ENCODE measurements at places on chromosomes 13 and 19.

GRCh38 chr13:110062777-110063442, 244.0 kb downstream of the COL4A1 start:
- DNase-seq = no peak

DNA sequence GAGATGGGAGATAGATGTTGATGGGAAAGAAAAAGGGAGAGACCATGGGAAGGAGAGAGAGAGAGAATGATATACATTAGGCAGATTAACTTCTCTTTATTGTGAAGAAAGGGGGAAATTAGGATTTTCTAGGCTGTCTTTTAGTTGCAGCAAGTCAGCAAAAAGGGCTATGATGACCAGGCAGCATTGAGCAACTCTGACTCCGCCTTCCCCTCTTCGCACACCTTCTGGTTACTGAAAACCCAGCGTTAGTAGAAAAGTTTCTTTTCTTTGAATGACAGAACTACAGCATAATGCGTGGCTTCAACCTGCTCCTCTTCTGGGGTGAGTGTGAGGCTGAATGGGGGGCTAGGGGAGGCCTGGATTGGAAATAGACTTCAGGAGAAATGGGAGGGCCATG, at the start of gene ADGRE1:
TSS of gene ADGRE1 (plus strand) at position 264 of the 400 bp plus-strand sequence. CDS start at position 294, 30 bp downstream.
- no peak for DNase-seq

DNA sequence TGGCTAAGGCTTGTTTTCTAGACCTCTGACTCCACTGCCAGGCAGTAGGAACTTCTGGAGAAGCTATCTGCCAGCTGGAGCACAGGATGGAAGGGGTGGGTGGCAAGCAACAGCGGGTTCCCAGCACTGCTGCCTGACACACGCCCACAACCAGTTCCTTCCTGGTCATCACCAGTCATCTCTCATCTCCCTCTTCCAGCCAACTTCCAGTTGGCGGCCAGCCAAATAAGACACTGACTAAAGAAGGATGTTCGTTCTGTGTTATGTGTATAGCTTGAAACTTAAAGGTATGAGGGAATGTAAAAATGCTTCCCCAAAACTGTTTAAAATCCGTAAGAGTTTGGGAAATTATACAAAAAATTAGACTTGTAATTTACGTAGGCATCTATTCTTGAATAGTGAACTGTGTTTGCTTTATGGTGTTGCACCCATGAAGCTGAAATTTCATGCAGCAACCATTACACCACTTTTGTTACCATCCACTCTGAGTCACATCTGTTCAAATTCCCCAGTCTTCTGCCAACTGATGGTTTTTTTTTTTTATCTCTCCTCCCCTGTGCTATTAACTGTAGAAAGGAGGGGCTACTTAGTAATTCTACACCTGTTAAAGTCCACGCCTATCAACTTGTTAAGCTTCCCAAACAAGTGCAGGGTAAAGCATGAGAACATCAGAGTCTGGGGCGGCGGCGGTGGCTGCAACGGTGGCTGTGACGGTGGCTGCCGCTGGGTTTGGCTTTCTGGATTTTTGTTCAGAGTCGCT, 86.2 kb upstream of the FRY start:
- no peak for DNase-seq

GRCh38 chr13:28056970-28057712, 43.2 kb downstream of the FLT3 start:
- DNase-seq = no peak

DNA sequence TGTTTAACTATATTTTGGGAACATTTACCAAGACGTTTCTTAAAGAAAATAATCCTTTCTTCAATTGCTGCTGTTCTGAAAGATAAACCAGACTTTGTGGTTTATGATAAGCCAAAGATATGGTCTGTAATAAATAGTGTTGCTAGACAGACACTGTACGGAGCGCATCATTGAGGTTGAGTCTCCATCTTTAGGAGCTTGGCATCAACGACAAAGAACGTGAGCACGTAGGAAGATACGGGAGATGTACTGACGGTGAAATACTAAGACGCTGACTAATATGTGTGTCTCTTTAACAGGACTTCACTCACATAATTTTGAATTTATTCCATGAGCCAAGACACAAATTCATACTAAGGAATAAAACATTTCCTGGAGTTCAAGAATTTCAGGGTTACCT, 16.2 kb downstream of the TEX29 start:
- DNase-seq = no peak

- DNase-seq = no peak
These were observed 1988.1 kb upstream of the PCDH20 start for GRCh38 chr13:63403733-63404132.

DNA sequence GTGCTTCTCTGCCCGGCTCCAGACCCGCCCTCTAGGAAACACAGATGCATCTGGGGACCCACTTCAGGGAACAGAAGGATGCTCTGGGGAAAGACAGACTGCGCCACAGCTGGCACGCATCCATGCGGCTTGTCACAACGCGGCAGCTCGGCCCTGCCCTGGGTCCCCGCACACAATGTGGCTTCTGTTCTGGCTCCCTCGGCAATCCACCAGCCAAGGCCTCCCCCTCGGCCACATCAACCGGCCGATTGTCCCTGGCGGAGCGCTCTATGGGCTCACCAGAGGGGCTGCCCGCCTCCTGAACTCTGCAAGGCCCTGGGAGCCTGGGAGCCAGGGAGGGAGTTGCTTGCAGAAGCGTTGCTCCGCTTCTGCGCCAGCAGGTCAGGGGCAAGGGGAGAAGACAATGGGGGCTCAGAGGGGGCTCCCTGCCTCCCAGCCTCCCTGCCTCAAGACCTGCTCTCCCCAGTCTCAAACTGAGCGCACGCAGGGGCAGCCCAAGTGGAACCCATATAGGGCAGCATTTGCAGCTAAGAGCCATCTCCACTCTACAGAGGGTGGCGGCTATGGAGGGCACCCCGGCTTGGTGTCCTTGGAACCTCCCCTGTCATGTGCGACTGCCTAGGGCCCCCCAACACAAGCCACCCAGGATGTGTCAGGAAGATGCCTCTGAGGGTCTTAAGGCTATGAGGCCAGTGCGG, 37.9 kb downstream of the MLLT1 start:
- no peak for DNase-seq

DNA sequence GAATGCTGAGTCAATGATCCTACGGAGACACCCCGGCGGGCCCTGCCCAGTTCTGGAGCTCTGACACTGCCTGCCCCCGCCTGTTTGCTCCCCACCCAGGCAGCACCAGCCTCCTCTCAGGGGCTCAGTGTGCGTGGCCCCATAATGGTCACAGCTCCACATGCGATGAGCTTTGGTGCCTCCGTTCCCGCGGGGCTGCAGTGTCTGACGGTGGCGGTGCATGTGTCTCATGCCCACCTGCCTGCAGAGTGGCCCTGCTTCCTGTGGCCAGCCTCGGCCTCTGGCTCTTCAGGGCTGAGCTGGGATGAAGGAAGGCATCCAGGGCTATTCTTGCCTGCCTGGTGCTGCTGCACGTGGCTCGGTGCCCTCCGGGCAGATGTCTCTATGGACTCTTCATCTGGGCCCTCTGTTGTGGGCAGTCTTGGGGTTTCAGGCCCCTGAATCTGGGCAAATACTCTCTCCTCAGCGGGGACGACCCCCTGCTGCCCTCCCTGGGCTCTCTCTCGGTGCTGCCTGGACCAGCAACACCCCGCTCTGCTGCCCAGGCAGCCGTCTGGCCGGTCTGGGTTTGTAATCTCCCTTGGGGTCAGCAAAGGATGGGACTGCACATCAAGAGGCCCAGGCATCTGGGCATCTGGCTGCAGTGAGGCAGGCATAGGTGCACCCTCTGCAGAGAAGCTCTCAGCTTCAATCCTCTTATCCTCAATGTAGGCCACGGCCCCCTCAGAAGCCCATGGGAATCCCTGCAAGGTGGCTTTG, 19.3 kb upstream of the TMEM255B start:
- no peak for DNase-seq

- DNase-seq = no peak
These were observed 185.9 kb downstream of the ZNF536 start for GRCh38 chr19:30557927-30558557.

GRCh38 chr19:32164384-32164992, 180.9 kb upstream of the ZNF507 start:
- DNase-seq = no peak

GRCh38 chr19:30214651-30215051, 157.5 kb upstream of the ZNF536 start:
- no peak for DNase-seq

GRCh38 chr13:64684685-64685431, 2545.3 kb downstream of the PCDH9 start:
- DNase-seq = no peak

DNA sequence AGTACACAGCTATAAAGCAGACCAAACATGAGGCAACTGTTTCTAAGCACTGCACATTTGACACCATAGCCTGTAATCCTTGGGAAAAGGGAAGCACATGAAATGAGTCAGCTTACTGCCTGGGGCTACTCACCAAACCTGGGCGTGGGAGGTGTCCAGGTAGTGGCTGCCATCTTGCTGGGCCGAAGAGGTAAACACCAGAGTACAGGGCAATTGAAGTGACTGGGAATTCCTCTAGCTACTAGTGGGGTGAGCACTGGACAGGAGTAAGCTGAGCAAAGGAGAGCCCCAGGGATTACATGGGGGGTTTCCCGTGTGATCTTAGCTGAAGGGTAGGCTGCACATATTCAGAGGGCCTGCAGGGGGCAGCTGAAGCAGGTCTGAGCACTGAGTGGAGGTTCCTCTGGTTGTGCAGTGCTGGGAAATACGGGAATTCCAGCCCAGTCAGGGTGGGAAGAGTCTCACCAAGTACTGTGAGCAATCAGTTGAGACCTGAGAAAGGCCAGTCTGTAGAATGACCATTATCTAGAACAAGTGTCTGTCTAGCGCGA, 140.5 kb downstream of the SLC7A1 start:
- no peak for DNase-seq

GRCh38 chr13:44273991-44274770, 99.4 kb upstream of the SERP2 start:
- DNase-seq = no peak

DNA sequence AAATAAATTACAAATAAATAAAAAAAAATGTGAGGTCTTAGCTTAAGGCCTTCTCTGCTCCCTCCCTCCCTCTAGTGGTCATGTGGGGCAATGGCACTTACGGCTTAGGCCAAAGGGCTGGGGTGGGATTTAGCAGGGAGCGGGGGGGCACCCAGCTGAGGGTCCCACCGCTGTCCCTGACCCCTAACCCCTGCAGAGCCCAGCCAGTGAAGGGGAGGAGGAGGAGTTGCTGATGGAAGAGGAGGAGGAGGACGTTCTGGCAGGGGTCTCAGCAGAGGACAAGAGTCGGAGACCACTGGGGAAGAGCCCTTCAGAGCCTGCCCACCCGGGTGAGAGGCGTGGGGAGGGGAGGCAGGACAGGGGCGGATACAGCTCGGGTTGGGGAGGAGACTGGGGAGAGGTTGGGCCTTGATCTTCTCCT, 9.3 kb downstream of the MPND start:
- DNase-seq = no peak

DNA sequence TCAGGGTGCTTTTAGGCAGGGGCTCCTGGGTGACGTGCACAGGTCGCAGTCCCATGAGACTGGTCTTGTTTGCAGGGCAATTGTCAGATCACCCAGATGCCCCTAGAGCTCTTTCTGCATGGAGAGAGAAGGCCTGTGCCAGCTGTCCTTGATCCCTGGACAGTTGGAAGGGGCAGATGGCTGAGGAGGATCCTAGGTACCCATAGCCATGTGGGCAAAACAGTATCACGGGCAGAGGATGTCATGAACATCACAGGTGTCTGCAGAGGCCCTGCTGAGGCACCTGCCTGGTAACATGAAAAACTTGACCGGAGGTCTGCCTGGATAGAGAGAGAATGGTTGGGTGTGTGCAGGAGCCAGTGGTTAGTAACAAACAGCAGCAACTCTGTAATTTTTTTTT, 99.3 kb downstream of the ZNF536 start:
- DNase-seq = no peak

DNA sequence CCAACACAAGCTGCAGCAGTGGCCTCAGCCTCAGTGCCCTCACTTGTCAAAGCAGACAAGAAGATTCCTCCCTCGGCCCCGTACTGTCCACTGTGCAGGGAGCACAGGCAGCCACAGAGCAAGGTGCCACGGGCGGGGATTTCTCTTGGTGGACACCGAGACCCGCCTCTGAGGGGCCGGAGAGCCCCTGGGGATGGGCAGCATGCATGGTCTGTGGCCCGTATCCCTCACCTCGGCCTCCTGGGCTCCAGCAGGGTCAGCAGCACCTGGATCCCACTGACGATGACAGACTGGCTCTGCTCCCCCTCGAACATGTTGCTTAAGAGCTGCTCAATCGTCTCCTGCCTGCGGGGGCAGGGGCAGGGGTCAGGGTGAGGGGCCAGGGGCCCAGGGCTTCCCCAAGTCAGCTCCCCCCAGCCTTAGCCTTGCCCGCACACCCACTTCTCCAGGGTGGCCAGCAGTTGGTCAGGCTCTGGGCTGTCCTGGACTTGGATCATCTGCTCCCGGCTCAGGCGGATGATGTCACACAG, 13.4 kb upstream of the TMEM86B start:
- DNase-seq = no peak

All from cerebellar nuclear complex (tissue), 1 donor.